ENCODE measurements at places on chromosomes 5 and 9. TPM values are rescaled to one million over a fixed set of nuclear protein-coding genes. Genes with fewer than 3 reads are reported as not detected.

ZNF454 gene
- total RNA-seq: not detected

ZSWIM6 gene
- total RNA-seq: 11.5 TPM

- H3K4me3 ChIP-seq: peak overlapping the region; percentile 96
- no peaks in the 10 kb centered on the region for H3K27me3 ChIP-seq
- no peaks in the 10 kb centered on the region for H3K4me1 ChIP-seq
- DNase-seq: no peak
- no peaks in the 10 kb centered on the region for H3K36me3 ChIP-seq
- H3K27ac ChIP-seq: no peak overlapping the region
These were observed 857 bp downstream of the ADAM19 start for GRCh38 chr5:157574456-157575380.

DNA sequence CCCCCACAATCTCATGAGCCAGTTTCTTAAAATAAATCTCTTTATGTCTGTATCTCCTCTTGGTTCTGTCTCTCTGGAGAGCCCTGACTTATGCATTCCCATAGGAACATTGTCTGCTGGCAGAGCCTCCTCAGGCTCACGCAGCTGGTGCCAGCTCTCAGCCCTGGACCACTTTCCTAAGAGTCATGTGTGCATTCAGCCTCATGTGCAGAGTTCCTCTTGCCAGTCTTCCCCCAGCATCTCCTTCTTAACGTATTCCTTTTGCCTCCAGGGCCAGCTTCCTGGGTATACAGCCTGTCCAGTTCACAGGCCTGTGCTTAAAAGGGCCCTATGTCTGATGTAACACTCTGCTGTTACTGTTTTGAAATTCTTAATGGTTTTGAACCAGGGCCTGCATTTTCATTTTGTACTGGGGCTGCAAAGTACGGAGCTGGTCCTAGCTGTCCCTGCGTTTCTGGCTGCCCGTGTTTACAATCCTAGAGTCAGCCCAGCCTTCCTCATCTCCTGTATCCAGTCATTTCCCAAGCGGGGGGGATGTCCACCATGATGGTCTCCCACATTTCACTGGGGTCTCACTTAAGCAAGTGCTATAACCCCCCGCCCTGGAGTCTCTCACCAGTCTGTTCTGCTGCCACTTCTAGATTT, 18.1 kb downstream of the ANKRD33B start:
- H3K27ac ChIP-seq: no peak overlapping the region
- no peak overlapping the region for H3K4me3 ChIP-seq
- H3K36me3 ChIP-seq: no peaks in the 10 kb centered on the region
- H3K4me1 ChIP-seq: peaks cover 5% of the 10 kb centered on the region

- no peak for DNase-seq
- no peaks in the 10 kb centered on the region for H3K27me3 ChIP-seq
- H3K27ac ChIP-seq: no peak overlapping the region
- H3K4me1 ChIP-seq: 0 out of 2 replicates have a peak, but pooled peaks cover 2% of the 10 kb centered on the region
- H3K36me3 ChIP-seq: peaks cover 17% of the 10 kb centered on the region
These were observed 28.8 kb downstream of the ASS1 start for GRCh38 chr9:130473566-130473965.

DNA sequence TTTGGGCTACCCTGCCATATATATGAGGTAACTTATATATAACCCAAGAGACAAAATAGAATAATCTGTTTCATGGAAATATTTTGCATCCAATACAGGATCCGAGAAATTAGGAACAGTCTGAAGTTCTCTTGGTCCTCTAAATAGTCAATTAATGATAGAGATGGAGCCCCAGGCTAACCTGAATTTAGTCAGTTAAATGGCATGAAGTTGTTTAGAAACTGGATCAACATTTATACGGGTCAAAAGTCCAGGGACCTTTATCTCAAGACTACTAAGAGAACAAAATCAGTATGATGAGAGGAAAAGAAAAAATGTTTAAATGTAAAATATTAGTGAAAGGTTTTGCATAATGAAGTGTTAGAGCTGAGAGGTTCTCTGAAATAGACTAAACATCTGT, 303.3 kb upstream of the ACTBL2 start:
- no peak overlapping the region for H3K4me3 ChIP-seq
- DNase-seq: no peak
- H3K4me1 ChIP-seq: no peaks in the 10 kb centered on the region
- H3K27me3 ChIP-seq: no peaks in the 10 kb centered on the region
